ENCODE measurements at places on chromosomes 4 and X.
A peak's percentile ranks its signal among the peaks of the same experiment; 100 is the strongest.

- DNase-seq: no peak
Measured at GRCh38 chrX:145817331-145818185, at the start of gene SLITRK2. Gene SLITRK2, plus strand, starts transcription at chrX:145817829. Its CDS starts 4,597 bp downstream, at chrX:145822426.

DNA sequence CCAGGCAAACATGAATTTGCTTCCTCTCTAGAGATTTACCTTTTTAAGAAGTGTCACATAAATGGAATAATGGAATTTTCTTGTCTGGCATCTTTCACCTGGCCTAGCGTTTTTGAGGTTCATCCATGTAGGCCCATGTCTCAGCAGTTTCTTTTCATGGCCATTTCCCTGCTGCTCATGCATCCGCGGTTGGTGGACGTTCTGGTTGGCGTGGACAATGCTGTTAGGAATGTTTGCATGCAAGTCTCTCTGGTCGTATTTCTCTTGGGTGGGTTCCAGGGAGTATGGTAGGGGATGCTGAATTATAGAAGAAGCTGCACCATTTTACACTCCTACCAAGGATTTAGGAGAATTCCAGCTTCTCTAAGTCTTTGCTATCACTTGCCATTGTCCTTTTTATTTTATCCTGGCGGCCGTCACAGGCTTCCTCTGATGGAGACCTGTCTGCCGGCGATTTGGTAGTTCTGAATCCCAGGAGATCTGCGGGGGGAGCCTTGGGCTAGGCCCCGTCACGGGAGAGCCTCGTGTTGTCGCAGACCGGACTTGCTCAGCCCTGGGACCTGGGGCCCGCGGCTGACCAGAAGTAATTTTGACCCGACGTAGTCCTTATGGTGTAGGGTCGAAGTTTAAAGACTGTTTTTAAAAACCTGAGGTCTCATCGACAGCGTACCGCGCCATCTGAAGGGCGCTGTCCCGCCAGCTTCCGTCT, 56.9 kb upstream of the TADA2B start:
- peak; percentile 42 for DNase-seq

DNA sequence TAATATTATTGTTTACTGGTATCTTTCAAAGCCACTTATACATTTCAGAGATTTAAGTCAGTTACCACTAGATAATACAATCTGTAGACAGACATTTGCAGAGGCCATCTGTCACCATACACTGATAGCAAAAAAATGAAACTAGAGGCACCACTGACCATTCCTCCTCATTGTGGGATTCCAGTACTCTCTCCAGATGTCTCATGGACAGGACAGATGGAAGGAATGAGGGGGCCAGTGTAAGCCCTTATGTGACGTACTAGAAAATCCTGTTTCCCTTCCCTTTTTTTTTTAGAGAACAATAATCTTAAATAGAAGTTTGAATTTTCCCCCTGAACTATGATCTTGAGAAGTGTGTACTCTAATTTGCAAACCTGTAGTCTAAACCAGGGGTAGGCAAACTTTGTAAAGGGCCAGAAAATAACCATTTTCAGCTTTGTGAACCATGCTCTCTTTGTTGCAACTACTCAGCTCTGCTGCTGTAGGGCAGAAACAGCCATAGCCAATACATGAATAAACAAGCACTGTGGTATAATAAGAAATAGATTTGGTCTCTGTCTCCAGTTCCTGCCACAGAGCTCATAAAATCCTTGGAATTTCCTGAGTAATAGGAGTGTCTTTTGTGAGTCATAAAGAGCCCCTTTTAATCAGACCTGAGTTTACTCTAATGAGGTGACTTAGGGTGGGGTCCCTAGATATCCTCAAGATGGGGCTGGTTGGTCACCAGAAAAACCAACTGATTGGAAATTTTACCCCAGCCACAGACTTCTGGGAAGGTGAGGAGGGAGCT, 90.4 kb downstream of the MOSPD2 start:
- DNase-seq: peak; percentile 29

DNA sequence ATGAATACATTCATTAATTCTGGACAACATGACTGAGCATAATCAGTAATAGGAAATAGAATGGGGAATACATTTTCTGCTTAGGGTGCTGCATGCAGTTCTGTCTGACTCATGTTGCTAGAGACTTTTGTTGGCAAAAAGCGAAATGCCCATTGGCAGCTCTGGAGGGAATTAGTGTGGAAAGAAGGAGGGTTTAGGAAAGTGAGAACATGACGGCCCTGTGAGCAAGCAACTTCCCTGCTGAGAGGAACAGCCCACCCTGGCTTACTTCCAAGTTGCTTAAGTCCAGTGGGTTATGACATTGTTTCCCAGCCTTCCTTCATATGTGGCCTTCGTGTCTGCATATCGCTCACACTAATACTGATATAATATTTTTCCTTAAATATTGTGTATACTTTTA, 13.8 kb downstream of the MAD2L1 start:
- DNase-seq: peak; percentile 74

DNA sequence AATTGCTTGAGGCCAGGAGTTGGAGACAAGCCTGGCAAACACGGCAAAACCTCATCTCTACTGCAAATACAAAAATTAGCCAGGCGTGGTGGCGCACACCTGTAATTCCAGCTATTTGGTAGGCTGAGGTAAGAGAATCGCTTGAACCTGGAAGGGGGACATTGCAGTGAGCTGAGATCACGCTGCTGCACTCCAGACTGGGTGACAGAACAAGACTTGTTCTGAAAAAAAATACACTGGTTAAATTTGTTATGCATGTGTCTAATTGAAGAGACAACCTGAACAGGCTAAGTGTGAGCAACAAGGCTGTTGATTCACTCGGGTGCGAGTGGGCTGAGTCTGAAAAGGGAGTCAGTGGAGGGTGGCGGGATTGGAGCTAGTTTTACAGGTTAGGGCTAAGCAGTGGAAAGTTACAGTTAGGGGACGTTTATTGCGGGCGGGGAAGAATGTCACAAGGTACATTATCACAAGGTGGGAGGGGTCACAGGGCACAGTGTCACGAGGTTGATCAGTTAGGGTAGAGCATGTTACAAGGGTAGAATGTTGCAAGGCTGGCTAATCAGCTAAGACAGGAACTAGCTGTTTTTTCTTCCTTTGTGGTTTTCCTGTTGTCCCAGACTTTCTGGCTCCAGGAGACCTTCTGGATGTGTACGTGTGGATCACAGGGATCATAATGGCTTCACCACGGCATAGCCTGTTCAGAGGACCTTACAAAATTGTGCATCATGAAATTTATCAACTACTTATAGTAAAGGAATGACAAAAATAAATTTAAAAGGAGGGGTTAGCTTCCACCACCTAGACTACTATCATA, 115.8 kb downstream of the NAA11 start:
- DNase-seq: no peak

DNA sequence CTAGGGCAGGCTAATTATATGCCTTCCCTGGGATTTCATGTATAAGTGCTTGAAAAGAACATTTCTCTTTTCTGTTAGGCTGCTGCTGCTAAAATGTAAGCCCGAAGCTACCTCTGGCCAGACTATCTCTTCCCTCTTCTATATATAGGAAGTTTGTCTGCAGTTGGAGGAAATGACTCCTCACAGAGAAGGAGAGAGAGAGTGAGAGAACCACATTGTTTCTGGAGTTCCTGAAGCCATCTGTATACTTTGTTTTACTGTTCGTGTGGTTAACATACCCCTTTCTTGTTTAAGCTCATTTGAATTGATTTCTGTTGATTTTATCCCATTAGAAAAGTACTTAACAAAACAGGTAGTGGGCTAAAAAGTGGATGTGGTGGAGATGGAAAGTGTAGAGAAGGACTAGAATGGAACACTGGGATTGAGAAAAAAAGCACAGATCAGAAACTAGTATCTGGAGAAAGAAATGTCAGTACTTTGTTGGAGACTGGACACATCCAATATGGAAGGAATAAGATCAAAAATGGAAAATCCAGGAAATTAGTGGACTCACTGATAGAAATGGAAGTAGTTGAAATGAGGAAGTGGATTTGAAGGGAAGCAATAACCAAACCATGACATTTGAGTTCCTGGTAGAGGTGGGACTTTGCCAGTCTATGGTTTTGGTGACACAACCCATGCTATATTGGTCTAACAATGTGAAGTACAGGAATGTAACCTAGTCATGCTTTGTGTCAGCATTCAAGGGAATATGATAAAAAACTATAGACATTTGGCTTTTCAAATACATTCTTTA, 112.6 kb downstream of the TMA16 start:
- no peak for DNase-seq

GRCh38 chr4:8353158-8353669, 83.7 kb downstream of the HTRA3 start:
- DNase-seq: no peak

Measured in fibroblast of skin of left quadriceps (primary cell).